Left cardiac atrium (tissue), 4 donors: ENCODE measurements at places on chromosomes 3 and 15. TPM values are rescaled to one million over a fixed set of nuclear protein-coding genes. Genes with fewer than 3 reads are reported as not detected.
A peak's percentile ranks its signal among the peaks of the same experiment; 100 is the strongest.

- no peak for DNase-seq
Measured at GRCh38 chr3:28081533-28081947, 159.9 kb upstream of the CMC1 start.

DNA sequence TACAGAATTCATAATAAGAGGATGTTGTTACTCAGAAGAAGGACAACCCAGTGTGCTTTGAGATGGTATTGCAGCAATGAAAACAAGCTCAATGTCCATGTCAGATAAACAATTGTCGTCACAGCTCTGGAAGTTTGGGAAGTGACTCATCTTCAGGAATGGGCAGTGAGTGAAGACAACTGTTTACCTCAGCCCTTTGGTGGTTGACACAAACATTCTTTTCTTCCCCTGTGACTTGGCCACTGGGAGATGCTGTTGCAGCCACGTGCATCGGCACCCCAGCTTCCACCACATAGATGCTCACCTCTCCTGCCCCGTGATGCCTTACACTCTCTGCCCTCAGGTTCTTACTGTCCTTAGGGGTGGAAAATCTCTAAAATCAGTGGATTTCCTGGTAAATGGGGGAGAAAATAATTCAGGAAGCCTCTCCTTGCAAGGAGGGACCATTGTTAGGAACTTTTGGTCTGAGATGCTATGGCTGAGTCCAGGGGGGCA is 114.1 kb upstream of the GALNT15 start:
- peak; percentile 68 for DNase-seq

- no peak for DNase-seq
Measured at GRCh38 chr3:194028434-194029004, 107.4 kb upstream of the HES1 start.

The NOX5 gene
- 0.18 TPM for total RNA-seq

The SKOR1 gene
- 0.29 TPM for total RNA-seq

The DNAH1 gene
- total RNA-seq = 3.3 TPM

The NPAP1 gene
- total RNA-seq = not detected
